Stimulated activated CD8-positive, alpha-beta memory T cell treated with anti-CD3 and anti-CD28 coated beads, Interleukin-4, amount 100 ng/mL, for 1 hour (primary cell): ENCODE measurements at places on chromosomes 3 and 15.

DNA sequence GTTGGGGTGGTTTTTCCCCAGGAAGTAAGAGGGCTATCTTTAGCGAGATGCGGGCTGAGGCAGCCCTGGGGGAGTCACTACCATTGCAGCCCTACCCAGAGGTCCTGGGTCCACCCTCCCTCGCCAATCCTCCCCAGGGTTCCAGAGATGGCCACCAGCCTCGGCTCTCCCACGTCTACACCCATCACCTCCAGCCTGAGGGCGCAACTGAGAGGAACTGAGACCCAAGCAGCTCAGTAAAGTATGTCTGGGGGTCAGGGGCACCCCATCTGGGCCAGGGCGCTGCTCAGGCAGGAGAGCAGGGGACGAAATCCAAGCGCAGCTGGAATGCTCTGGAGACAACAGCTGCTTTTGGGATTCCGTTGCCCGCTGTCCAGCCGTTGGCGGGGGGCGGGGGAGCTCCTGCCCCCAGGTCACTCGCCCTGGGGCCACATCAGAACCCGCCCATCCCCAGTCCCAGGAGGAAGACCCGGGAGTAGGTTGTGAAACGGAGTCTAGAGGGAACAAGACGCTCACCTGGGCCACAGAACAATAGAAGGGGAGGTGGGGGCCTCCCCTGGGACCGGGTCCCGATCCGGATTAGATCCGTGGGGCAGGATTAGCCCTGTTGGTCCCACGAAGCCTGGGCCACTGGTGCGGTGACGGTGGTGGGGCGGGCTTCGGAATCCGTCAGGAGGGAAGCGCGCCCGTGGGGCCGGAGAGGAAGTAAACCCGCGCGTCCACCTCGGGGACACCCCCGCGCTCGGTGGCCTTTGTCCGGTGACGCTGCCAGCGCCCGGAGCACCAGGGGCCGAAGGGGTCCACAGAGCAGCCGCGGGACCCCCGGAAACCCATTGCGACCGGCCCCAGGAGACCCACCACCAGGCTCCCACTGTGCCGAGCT is 1.4 kb upstream of the NDUFAF3 start:
- DNase-seq: no peak

DNA sequence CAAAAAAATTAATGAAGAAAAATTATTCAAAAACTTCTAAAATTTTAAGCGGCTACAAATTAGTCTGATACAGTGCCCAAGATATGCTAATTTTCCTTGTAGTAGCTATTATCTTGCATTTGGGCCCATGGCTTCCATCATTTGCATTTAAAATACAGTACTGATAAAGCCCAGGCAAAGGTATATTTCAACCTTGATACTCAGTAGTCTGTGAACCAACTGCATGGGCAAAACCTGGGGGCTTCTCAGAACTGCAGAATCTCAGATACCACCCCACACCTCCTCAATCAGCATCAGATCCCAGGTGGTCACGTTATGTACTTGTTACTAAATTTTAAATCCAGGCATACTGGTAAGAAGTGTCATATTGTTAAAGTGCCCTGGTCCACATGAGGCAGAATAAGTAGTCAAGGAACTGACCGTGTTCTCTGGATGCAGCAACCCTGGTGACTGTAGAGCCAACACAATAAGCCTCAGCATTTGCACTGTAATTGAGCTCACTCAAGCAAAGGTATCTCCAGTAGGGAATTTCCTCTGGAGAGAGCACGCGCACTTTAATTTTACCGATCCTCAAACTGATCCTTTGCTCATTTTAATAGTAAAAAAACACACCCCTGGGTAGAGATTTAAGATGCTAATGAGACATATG is 31.9 kb downstream of the ZNF385D start:
- no peak for DNase-seq

DNA sequence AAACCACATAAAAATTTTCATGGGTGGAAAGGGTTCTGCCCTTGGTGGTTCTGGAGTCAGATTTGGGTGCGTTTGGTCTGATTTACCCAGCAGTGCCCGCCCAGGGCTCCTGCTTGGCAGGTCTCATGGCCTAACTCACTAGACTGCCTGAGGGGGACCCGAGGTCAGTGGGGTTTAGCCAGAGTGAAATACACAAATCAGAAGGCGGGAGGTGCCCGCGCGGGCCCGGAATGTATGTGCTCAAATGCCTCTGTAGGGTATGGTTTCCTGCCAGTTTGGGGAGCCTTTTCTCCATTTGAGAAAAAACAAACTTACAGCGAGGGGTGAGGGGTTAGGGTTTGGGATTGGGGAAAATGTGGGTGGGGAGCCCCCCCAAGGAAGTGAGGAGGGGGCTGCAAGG is 70.9 kb upstream of the POLG start:
- DNase-seq: no peak

DNA sequence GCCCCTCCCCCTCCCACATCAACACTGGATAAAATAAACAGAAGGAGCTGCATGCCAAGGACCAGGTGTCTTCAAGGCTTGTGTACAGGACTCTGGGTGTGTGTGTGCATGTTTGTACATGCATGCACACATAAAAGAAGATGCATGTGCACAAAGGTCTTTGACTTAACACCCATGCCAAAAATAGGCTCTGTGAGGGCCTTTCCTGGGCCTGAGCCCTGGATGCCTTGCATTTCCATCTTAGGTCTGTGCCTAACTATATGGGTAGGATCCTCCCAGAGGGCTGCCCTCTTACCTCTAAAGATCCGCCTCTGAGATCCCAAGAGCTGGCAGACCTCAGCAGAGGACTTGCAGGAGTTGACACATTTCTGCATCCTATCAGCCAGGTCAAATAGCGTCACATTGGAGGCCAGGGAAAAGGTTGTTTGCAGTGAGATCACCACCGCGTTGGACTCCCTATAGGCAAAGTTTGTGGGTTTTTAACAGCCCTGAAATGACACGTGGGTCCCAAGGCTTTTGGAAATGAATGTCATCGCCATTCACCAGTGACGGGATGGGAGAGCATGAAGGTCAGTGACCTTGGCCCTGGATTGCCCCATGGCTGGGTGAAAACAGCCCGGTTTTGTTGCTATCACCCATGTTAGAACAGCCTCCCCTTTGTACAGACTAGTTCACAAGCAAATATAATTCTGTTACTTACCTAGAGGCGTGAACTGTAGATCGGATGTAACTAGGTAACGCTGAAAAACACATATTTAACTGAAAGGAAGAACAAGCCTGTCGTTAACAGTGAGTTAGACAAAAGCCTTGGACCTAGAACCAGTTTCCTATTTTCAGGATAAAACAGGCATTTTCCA is 54.0 kb downstream of the HEG1 start:
- DNase-seq: no peak

- no peak for DNase-seq
These were observed 93.7 kb downstream of the SLC25A26 start for GRCh38 chr3:66314455-66314854.

- DNase-seq: no peak
These were observed 141.8 kb downstream of the FAM43A start for GRCh38 chr3:194827486-194827885.

- DNase-seq: no peak
These were observed 64.9 kb upstream of the LIMD1 start for GRCh38 chr3:45529697-45530096.

GRCh38 chr15:70466895-70467529 is 296.3 kb downstream of the UACA start:
- DNase-seq: no peak

- DNase-seq: no peak
These were observed 230.4 kb upstream of the DCBLD2 start for GRCh38 chr3:99131876-99132275.
